ENCODE measurements at places on chromosomes 1 and 21. TPM values are rescaled to one million over a fixed set of nuclear protein-coding genes. Genes with fewer than 3 reads are reported as not detected.

DNA sequence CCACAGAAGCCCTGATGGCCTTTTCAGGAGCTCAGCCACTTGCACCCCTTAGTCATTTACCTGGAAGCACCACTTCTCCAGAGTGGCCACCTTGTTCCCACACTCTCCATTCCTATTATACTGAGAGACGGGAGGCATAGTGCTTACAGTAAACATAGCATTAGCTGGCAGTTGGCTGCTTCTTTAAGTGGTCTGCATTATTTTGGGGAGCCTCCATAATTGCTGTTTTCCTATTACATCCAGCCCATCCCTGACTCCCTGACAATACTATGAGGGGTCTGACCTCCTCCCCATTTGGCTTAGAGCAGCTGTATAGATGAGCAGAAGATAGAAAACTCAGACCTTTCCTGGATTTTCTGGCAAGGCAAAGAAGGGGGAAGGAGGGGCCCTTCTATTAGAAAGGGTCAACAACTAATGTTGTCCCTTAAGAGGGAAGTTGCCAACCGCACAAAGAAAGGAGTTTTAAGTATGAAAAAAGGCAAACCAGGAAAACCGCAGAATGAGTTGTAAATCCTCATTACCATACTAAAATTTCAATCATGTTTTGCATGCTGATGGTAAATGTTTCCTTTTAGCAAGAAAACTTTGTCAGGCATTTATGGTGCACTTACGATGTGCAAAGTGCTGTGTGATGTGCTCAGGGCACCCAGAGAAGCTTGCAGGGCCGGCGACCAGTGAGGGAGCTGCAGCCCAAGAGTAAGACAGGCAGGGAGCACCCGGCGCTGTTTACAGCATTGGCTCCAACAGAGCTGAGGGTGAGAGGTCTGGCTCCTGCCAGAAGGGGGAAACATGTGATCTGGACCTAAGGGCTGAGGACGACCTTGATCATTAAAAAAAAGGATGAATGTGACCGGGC lies 167.3 kb downstream of the ZZZ3 start:
- no peak for DNase-seq

GRCh38 chr1:66809736-66810326 lies 8.8 kb upstream of the INSL5 start:
- DNase-seq: no peak

DNA sequence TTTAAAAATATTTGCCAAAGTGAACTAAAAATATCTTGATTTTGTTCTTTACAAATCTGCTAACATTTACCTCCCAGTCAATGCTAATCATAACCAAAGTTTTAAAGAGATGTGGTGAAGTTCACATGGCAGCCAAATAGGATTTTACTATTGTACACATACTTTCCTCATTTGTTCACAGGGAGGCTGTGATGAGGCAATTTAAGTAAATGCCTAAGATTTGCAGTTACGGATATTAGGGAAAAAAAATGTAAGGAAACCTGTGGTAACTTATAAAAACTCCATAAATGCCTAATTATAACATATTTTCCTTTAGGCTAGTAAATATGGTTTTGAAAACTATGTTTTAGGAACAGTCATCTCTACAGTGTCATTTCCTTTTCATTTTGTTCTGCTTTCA lies 32.4 kb downstream of the RGS5 start:
- DNase-seq: no peak

- no peak for DNase-seq
Measured at GRCh38 chr1:87702455-87702854, 373.8 kb downstream of the LMO4 start.

GRCh38 chr1:180266275-180267210 lies 36.5 kb downstream of the LHX4 start:
- DNase-seq: peak; percentile 73

- DNase-seq: no peak
Measured at GRCh38 chr1:14282707-14283106, 315.8 kb upstream of the KAZN start.

DNA sequence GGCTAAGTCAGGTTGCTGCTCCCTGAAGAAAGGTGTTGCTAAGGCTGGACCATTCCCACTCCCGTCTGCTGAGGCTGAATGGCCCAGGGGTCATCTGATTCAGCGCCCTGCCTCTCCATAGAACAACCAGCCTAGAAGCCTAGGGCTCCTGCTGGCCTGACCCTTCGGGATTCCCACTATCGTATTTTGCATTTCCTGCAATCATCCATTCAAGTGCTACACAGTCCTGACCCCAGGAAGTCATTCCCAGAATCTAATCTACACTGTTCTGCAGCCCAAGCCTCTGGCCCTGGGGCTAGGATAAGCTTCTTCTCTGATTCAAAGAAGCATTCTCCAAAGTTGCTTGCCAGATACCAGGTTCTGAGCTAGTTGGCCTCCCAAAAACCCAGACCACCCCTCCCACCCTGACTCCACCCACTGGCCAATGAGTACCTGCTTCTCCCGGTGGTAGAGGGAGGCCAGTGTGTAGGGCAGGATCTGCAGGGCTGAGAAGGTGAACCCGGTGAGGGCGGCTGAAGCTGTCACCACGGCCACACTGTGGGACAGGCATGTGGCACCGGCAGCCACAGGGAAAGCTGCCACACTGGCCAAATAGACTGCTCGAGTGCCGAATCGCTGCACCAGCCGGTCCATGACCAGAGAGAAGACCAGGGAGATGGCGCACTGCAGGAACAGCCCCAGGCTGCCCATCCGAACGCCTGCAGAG lies 18.7 kb downstream of the SLC45A3 start:
- DNase-seq: no peak

KCNA2 gene
- total RNA-seq: 2.7 TPM

GRCh38 chr1:45979074-45979777 lies 153.2 kb downstream of the PIK3R3 start:
- DNase-seq: no peak

GRCh38 chr1:207245124-207245523 lies 76.4 kb upstream of the CD55 start:
- DNase-seq: no peak

RCSD1 gene
- 14.1 TPM for total RNA-seq

FCER1A gene
- total RNA-seq: 0.93 TPM

DNA sequence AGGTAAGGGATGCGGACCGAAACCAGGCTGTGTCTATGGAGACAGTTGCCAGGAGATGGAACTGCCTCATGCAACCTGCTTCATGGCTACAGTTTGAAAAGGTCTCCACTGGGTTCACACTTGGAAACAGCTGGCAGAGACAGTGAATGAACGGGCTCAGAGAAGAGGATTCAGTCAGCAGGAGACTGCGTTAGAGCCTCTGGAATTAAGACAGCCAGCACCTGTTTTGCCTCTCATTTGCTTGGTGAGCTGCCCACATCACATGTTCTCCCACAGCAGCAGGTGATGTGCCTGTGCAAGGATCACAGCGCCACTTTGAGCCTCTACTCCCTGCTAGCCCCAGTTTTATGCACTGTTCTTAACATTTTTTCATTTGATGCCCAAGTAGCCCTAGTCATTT lies 321.0 kb downstream of the PLPP3 start:
- DNase-seq: no peak

- no peak for DNase-seq
Measured at GRCh38 chr1:37776946-37777516, 12.1 kb upstream of the EPHA10 start.

GPR61 gene
- total RNA-seq: not detected

PTPRF gene
- 59.0 TPM for total RNA-seq
